ENCODE measurements at places on chromosomes 6 and 20.

DNA sequence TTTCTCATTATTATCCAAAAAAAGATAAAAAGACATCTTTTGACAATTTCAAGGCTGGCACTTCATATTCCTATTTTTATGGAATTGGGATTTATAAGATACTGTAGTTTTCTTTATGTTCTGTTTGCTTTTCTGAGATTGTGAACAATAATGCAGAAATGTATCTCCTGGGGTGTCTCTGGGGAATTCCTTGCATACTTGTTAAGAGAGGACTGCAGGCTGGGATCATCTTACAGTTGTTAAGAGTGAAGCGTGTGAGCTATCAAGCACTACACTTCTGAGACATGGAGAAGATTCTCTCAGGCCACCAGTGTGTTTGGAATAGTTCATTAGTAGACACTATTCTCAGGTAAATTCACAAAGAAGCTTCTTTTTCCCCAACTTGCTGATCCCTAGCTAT is 963.3 kb upstream of the GJE1 start:
- DNase-seq: no peak

DNA sequence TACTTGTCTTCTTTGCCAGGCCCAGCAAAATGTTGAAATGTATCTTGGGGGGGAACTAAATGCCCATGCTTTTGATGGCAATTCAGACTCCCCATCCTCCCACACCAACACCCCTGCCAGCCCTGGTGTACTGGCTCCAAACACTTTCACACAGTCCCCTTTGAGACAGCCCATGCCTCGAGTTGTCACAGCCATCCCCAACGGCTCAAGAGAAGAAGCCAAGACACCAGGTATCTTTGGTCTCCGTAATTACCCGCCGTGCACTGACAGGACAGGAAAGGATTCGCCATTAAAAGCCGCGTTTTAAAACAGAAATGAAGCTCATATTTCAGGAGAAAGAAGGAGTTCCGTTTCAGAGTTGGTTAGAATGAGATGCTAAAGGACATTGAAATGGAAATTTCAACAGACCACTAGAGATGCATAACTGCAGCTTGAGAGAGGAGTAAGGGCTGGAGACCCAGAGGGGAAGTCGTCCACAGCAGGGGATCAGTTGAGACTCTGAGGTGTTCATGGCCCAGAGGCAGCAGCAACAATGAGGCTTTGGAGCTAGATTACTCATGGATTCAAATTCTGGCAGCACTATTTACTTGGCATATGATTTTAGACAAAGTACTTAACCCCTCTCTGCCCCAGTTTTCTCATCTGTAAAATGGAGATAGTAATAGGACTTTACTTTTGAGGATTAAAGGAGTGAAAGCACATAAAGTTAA is 63.5 kb upstream of the ADGRF1 start:
- DNase-seq: no peak

- DNase-seq: no peak
These were observed 46.9 kb downstream of the PDYN start for GRCh38 chr20:1946762-1947534.

DNA sequence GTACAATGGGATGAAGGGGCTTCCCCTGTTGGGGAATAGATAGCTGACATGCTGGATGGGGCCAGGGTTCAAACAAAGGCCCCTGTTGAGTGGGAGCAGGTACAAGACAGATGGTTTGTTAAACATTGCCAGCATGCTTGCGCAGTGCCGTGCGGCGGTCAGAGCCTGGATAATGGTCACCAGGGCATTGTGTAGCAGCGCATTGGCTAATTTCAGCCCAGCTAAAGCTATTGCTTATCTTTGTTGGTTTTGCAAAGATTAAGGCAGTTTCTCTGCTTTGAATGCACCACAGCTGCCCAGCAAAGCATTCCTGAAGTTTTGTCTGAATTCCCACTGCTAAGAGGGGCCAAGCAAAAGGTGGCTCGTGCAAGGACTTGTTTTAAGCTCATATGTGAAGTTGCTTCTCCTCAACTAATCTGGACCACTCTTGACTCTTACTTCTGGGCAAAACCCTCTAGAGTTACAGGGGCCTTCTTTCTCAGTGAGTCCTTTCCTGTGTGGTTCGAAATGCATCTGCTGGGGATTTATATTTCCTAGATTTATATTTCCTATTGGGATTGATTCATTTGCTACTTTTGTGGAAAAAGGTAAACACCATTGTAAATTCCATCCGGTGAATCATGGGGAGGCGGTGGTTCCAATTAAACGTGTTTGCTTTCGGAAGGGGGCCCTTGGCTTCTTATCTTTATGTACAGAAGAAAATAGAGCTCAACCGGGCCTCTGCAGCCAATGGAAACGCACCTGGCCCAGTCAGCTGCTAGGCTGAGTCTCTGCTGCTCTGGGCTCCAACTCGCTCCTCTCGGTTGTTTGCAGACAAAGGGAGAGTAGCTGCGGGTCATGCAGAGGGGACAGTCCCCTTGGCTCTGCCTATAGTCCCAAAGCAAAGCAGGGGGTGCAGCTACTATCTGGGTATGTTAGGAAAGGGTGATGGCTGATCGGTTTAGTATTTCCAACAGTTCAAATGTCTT is 72.1 kb downstream of the FOXA2 start:
- no peak for DNase-seq

GRCh38 chr6:21438237-21438985 is 155.1 kb upstream of the SOX4 start:
- no peak for DNase-seq

DNA sequence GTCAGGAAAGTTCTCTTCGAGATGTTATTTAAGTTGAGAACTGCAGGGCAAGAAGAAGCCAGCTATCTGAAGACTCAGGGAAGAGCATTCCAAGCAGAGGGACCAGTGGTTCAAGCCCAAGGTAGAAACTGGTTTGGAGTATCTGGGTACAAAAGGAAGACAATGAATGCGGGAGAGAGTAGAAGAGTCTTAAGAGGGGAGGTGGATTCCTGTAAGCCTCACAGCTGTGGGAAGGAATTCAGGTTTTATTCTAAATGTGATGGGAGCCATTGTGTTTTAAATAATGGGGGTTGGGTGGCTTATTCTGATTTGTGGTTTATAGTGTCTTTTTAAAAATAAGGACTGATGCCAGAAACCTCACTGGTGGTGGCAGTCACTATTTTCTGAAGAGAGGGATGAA is 37.6 kb upstream of the TENT5A start:
- DNase-seq: no peak

DNA sequence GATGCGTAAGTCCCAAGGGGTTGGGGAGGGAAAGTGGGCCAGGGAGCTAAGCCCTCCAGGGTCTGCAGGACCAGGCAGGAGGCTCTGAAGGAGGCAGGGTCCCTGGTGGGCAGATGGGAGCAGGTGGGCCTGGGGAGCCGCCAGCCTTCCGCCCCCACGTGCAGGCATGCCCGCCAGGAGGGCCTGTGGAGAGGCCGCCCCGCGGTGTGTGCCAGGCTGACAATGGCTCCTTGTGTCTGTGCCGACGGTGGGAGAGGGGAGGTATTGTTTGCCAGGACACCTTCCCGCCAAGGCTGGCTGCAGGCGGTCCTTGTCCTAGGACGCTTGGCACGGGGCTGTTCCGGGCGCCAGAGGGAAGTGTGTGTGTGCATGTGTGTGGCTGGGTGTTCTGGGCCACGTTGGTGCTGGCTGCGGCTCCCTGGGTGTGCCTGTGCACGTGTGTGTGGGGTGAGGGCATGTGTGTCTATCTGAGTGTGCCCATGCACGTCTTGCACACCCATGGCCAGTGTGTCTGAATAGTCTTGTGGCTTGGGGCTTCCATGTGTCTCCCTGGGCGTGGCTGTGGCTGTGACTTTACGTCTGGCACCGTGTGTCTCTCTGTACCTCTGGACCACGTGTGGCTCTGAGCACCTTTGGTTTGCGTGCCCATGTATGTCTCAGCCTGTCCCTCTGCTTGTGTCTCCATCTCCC is 153.0 kb downstream of the CEBPB start:
- DNase-seq: no peak

- DNase-seq: peak; percentile 52
These were observed 144.2 kb downstream of the JARID2 start for GRCh38 chr6:15389765-15390723.

GRCh38 chr6:30884521-30885480 is 482 bp downstream of the DDR1 start:
- peak; percentile 76 for DNase-seq

- DNase-seq: peak; percentile 85
These were observed 25.1 kb downstream of the NEDD9 start for GRCh38 chr6:11207199-11207968.

GRCh38 chr20:10978713-10979112 is 304.9 kb upstream of the JAG1 start:
- DNase-seq: no peak

- no peak for DNase-seq
These were observed 50.6 kb upstream of the TBC1D7 start for GRCh38 chr6:13378669-13379590.

DNA sequence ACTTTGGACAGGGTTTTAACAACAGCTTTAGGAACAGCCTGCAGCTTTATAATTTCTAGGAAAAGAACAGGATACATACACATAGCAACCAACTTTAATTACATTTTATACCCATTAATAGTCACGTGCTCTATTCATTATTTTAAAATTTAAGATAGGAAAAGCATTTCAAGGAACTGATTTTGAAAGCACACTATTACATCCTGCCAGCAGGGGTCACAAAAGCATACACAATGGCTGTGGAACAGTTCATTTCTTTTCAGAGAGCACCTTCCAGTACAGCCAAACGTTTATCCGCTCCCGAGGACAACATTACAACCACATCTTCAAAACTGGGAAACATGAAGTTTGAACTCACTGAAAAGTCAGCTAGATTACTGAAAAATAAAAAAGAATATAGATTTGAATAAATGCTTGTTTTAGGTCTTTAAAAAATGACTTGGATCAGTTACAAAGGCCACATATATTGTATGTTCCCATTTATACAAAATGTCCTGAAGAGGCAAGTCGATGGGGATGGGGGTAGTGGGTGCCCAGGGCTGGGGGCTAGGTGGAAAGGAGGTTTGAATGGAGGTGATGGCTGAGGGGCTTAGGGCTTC is 104.6 kb upstream of the EXOC2 start:
- DNase-seq: peak; percentile 48

DNA sequence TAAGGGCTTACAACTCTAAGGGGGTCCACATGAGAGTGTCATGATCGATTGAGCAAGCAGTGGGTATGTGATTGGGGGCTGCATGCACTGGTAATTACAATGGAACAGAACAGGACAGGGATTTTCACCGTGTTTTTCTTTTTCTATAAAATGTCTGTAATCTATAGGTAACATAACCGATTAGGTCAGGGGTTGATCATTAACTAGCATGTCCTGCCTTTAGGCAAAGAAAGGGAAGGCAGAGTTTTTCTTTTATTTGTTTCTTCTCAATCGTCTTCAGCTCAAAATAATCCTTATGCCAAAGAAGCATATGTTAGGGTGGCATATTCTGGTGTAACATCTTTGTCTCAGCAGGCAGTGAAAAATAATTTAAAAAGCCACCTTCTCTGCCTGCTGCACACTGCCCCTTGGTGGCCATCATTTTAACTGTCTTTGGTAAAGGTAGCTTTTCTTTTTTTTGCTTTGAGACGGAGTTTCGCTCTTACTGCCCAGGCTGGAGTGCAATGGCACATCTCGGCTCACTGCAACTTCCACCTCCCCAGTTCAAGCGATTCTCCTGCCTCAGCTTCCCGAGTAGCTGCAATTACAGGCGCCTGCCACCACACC is 9.7 kb upstream of the CEP43 start:
- DNase-seq: peak; percentile 25

DNA sequence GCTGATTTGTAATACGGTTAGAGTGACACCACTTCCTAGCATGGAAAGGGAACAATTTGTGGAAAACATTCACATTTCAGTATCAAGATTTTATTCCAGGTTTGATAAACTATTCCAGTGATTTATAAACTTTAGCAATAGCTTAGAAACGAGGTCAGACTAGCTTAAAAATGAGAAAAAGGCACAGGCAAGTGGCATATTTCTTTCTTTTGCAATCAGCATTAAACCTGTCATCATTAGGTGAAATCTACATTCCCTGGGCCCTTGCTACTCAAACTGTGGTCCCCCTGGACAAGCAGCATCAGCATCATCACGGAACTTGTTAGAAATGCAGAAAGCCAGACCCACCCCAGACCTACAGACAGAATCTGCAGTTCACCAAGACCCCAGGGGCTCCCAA is 29.9 kb downstream of the TBC1D7 start:
- DNase-seq: no peak

DNA sequence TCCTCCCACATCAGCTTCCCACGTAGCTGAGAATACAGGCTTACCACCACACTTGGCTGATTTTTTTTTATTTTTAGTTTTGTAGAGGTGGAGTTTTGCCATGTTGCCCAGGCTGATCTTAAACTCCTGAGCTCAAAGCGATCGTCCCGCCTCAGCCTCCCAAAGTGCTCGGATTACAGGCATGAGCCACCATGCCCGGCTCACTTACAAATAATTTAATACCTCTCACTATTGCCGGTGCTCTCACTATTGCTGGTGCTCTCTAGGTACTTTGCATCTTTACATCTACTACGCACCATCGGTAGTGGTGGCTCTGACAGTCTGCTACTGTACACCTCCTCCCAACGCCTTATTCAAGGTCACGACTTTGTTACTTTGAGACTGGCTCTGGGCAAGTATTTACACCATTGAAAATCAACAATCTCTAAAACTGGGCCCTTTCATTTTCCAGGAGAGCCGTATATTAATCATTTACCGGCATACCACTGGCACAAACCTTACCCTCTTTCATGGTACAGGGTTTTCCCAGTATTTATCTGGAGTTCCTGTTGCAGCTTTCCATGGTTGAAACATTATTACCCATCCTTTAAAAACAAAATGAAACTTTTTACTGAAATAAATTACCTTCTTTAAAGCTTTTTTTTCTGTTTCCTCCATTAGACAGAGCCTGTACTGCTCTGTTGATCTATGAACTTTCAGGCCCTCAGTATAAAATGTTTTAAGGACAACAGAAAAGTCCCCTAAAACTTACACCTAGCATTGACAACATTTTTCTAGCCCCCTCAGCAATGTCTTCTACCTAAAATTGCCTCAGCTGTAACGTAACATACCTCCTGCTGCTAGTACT is 259.6 kb upstream of the PLCB4 start:
- no peak for DNase-seq

GRCh38 chr6:9520417-9521151 is 894.3 kb downstream of the TFAP2A start:
- peak; percentile 90 for DNase-seq

- DNase-seq: no peak
These were observed 19.0 kb upstream of the DCDC2 start for GRCh38 chr6:24376871-24377270.

- no peak for DNase-seq
These were observed 8.4 kb downstream of the ADAM33 start for GRCh38 chr20:3673221-3674070.

GRCh38 chr6:7671581-7671980 is 54.3 kb upstream of the BMP6 start:
- DNase-seq: no peak

- DNase-seq: no peak
These were observed 17.5 kb downstream of the COL11A2 start for GRCh38 chr6:33174784-33175183.

DNA sequence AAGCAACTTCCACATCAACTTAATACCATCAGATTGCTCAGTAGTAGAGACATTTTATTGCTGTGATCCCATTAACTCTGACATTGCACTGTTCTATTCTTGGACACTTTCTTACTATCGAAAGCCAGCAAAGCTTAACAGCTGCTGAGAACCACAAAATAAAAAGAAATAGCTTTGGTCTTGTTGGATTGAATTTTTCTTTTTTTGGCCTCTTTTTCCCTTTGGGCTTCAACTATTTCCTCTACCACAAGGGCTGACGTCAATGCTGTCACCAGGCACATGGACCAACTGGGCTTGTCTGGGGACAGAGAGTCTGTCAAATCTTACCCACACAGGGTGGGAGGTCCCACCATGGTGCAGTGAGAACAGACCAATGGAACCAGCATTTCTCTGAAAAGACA is 63.4 kb upstream of the ENPP5 start:
- no peak for DNase-seq
